Osteoblast (primary cell): ENCODE measurements at places on chromosomes 7 and 10. TPM values are rescaled to one million over a fixed set of nuclear protein-coding genes. Genes with fewer than 3 reads are reported as not detected.

Gene GHITM
- 177 and 189 TPM in 2 replicates for total RNA-seq

Gene JAKMIP3
- total RNA-seq, result 0.29 and 0.36 TPM in 2 replicates

Gene TEX36
- not detected in 2 replicates for total RNA-seq

Gene UTF1
- total RNA-seq, result not detected in 2 replicates

Gene COX15
- 34.5 and 36.9 TPM in 2 replicates for total RNA-seq

Gene LRRD1
- total RNA-seq, result 0.29 and 0.36 TPM in 2 replicates

Gene SPDYE9
- not detected in 2 replicates for total RNA-seq

Gene XRCC2
- total RNA-seq, result 0.72 and 1.2 TPM in 2 replicates

Gene TSPAN13
- 1.8 TPM in 2 replicates for total RNA-seq

Gene THSD7A
- under 0.01 TPM in 2 replicates for total RNA-seq

Gene CALML5
- total RNA-seq, result not detected in 2 replicates

Gene FGFR2
- total RNA-seq, result 9.7 and 13.8 TPM in 2 replicates

Gene PRDX3
- total RNA-seq, result 119 and 128 TPM in 2 replicates

Gene CYP2C19
- not detected in 2 replicates for total RNA-seq

Gene HIP1
- total RNA-seq, result 24.2 and 25.7 TPM in 2 replicates

Gene ZCWPW1
- 2.2 and 2.4 TPM in 2 replicates for total RNA-seq

Gene WASL
- total RNA-seq, result 23.2 and 24.5 TPM in 2 replicates

Gene PTPRZ1
- under 0.01 TPM in 1 of 2 replicates, not detected in the other for total RNA-seq

Gene ADRA2A
- 0.29 and 0.72 TPM in 2 replicates for total RNA-seq

Gene ADAM12
- 345 and 361 TPM in 2 replicates for total RNA-seq

Gene KCNMA1
- total RNA-seq, result 72.2 and 77.8 TPM in 2 replicates

Gene BEND7
- 9.0 and 10.6 TPM in 2 replicates for total RNA-seq

Gene C10orf95
- total RNA-seq, result not detected in 2 replicates

Gene SPDYE2
- total RNA-seq, result not detected in 2 replicates

Gene SLC16A9
- 0.72 and 1.2 TPM in 2 replicates for total RNA-seq

Gene SLC29A4
- 0.88 and 1.1 TPM in 2 replicates for total RNA-seq

Gene NFE2L3
- total RNA-seq, result 0.59 and 1.4 TPM in 2 replicates

Gene MARVELD1
- 56.6 and 57.5 TPM in 2 replicates for total RNA-seq

Gene CUZD1
- total RNA-seq, result 0.36 and 0.59 TPM in 2 replicates

Gene WEE2
- total RNA-seq, result not detected in 2 replicates

Gene PLA2G12B
- not detected in 2 replicates for total RNA-seq

Gene RNF148
- 0.72 and 1.2 TPM in 2 replicates for total RNA-seq

Gene NPY
- total RNA-seq, result not detected in 2 replicates

Gene VPS37D
- 5.8 and 5.9 TPM in 2 replicates for total RNA-seq

Gene GBX1
- total RNA-seq, result not detected in 2 replicates

Gene PTEN
- total RNA-seq, result 169 and 193 TPM in 2 replicates

Gene WDFY4
- total RNA-seq, result under 0.01 and 0.36 TPM in 2 replicates

Gene CTAGE15
- total RNA-seq, result 0.88 TPM in 1 of 2 replicates, not detected in the other

Gene CNPY1
- total RNA-seq, result not detected in 2 replicates

Gene GIMAP7
- under 0.01 TPM in 1 of 2 replicates, not detected in the other for total RNA-seq

Gene CDHR1
- total RNA-seq, result under 0.01 TPM in 1 of 2 replicates, not detected in the other

Gene VWA2
- total RNA-seq, result under 0.01 TPM in 1 of 2 replicates, not detected in the other

Gene C10orf53
- total RNA-seq, result not detected in 2 replicates

Gene ZPBP
- not detected in 2 replicates for total RNA-seq

Gene CRPPA
- total RNA-seq, result 2.4 and 3.3 TPM in 2 replicates

Gene CRHR2
- not detected in 2 replicates for total RNA-seq

Gene FLNC
- 93.7 and 130 TPM in 2 replicates for total RNA-seq

Gene ABCA13
- 3.6 and 4.4 TPM in 2 replicates for total RNA-seq

Gene PCLO
- under 0.01 and 0.36 TPM in 2 replicates for total RNA-seq

Gene DIP2C
- total RNA-seq, result 32.4 and 36.9 TPM in 2 replicates
